ENCODE measurements at places on chromosomes 4 and X.

GRCh38 chrX:103066606-103067005 lies 2.6 kb upstream of the BEX1 start:
- H3K36me3 ChIP-seq: no peaks in the 10 kb centered on the region
- H3K4me3 ChIP-seq: no peak overlapping the region
- no peaks in the 10 kb centered on the region for H3K27me3 ChIP-seq
- DNase-seq: no peak
- no peaks in the 10 kb centered on the region for H3K4me1 ChIP-seq

DNA sequence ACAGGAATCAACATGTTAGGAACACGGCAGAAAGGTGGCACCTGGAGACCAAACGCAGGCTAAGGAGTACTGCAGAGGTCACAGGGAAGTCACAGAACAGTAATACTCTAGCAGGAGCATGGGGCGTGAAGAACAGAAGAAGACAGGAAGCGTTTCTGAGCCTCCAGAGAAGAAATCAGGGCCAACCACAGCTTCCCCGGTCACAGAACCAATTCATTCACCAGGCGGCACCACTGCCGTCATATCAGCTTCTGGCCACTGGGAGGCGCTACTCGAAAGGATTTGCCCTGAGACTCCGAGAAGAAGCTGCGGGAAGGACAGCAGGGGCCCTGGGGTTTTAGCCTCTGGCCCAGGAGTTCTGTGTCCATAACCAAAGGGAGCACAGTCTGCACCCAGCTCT lies 78.0 kb upstream of the DRD5 start:
- no peaks in the 10 kb centered on the region for H3K27me3 ChIP-seq
- H3K36me3 ChIP-seq: no peaks in the 10 kb centered on the region
- H3K4me1 ChIP-seq: no peaks in the 10 kb centered on the region

DNA sequence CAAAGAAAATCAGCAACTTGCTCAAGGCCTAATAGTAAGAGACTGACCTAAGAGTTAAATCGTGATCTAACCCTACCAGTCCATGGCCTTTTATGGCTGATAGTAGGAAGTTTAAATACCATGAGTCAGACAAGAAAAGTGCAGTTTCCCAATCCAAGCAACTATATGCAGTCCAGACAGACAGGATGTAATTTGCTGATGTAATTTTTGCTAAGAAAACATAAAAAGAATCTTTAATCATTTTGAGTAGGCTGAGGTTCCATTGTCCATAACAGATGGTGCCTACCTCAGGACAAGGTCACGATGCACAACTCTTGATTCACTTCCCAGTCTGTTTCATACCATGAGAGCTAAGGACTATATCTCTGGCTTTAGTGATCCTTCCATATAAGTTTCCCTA lies 317.5 kb upstream of the GRIA3 start:
- no peaks in the 10 kb centered on the region for H3K36me3 ChIP-seq
- DNase-seq: no peak
- H3K4me3 ChIP-seq: no peak overlapping the region
- H3K27me3 ChIP-seq: no peaks in the 10 kb centered on the region
- no peak overlapping the region for H3K27ac ChIP-seq
- no peaks in the 10 kb centered on the region for H3K4me1 ChIP-seq

DNA sequence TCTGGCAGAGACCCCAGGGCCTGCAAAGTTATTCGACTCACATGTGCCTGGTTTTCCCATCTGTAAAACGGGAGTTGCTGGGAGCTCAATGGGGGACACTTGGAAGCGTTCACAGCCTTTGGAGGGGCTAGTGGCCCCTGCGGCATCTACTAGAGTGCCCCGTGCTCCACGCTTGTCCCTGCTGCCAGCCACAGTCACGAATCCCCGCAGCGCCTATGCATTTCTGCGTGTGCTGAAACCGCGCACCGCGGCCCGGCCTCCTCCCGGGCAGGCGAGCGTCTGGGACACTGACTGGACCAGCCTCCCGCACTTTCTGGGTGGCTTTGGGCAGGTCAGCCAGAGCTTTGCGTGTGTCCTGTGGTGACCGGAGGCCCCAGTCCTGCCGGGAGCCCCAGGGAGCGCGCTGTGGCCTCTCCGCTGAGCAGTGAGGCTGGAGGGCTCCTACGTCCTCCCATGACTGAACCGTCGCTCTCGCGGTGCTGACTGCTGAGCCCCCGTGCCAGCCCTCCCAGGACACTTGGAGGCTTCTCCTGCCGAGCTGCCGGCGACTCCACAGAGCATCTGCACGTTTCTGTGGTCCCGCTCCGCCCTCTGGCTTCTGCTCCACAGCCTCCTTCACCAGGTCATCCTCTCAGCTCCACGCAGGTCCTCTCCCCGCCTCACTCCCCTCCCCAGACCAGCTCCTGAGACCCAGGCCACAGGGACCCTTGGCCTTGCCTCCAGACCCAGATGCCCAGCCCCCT lies 36.3 kb downstream of the PIGG start:
- no peak overlapping the region for H3K4me3 ChIP-seq
- no peak overlapping the region for H3K27ac ChIP-seq
- no peaks in the 10 kb centered on the region for H3K27me3 ChIP-seq
- DNase-seq: no peak
- peaks cover 16% of the 10 kb centered on the region for H3K36me3 ChIP-seq

DNA sequence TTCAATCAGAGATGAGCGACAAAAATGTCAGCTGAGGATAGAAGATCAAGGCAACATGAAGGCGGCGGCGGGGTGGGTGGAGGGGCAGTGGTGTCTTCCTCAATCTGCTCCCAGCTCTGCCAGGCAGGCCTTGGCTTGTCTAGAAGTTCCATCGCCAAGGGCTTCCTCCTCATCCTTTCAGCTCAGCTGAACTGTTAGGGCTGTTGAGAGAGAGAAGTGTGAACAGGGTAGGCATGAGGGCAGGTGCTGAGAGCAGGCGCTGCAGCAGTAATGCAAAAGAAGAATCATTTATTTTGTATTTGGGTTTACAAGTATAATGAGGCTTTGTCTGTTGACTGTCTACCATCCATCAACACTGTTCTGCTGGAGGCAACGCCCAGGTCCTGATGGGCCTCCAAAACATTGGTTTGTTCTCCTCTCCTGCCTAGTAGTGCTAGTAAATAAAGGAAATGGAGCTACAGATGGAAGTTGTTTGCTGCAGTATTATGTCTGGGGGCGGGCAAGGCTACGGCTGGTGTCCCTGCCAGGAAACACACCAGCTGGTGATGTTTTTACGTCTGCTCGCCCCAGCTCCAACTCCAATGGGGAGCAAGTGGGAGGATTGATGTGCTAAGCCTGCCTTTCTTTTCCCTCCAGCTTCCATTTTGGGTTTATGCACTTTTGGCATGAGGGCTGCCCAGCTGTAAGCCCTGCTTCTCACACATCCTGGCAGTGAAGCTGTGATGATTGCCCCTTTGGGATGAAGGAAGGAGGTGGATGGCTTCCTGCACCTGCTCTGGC lies 139.4 kb upstream of the BOD1L1 start:
- no peaks in the 10 kb centered on the region for H3K4me1 ChIP-seq
- H3K27me3 ChIP-seq: no peaks in the 10 kb centered on the region
- no peak overlapping the region for H3K4me3 ChIP-seq
- no peak for DNase-seq

GRCh38 chr4:43244688-43245382 lies 352.3 kb downstream of the GRXCR1 start:
- peaks cover 10% of the 10 kb centered on the region for H3K4me1 ChIP-seq
- H3K27me3 ChIP-seq: no peaks in the 10 kb centered on the region
- H3K27ac ChIP-seq: peak overlapping the region; percentile 76
- no peak overlapping the region for H3K4me3 ChIP-seq
- DNase-seq: peak; percentile 74
- no peaks in the 10 kb centered on the region for H3K36me3 ChIP-seq

DNA sequence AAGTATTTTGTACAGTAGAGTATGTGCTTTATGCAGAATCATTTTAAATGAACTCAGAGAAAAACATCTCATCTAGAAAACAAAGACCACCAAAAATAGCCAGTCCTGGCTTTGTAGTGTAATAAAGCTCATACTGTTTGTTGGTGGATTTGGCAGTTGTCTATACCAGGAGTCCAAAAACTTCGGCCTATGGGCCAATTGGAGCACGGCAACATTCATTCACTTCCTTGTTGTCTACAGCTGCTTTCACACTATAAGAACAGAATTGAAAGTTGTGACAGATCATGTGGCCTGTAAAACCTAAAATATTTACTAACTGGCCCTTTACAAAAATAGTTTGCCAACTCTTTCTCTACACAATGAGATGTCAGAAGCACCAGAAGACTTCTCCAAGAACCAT lies 5.3 kb downstream of the FBXW7 start:
- H3K36me3 ChIP-seq: peaks cover 12% of the 10 kb centered on the region
- H3K27me3 ChIP-seq: no peaks in the 10 kb centered on the region
- no peak for DNase-seq
- peak overlapping the region; percentile 35 for H3K27ac ChIP-seq
- H3K4me3 ChIP-seq: peak overlapping the region; percentile 92
- peaks cover 19% of the 10 kb centered on the region for H3K4me1 ChIP-seq

All from GM12878 (cell line).